ENCODE measurements at places on chromosomes 16 and 17.

DNA sequence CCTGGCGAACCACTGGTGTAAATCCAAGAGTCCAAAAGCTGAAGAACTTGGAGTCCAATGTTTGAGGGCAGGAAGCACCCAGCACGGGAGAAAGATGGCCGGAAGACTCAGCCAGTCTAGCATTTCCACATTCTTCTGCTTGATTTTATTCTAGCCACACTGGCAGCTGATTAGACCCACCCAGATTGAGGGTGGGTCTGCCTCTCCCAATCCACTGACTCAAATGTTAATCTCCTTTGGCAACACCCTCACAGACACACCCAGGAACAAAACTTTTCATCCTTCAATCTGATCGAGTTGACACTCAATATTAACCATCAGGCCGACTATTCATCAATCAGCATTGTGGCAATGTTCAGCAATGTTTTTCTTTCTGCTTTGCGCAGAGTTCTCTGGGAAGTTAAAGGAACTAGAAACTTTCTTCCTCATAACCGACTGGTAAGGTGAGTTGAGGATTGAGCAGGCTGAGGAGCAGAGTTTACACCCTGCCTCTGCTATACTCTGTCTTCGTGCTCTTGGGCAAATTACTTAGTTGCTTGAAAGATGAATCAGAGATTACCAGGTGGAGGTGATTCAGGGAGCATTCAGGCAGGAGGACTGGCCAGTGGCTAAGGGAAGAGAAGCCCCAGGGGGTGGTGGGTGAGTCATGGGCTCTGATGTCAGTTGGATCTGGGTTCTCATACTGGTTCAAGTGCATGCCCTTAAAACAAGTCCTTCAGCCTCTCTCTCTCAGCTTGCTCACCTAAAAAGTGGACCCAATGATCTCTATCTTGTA, 28.2 kb upstream of the BRD7 start:
- DNase-seq, result no peak

DNA sequence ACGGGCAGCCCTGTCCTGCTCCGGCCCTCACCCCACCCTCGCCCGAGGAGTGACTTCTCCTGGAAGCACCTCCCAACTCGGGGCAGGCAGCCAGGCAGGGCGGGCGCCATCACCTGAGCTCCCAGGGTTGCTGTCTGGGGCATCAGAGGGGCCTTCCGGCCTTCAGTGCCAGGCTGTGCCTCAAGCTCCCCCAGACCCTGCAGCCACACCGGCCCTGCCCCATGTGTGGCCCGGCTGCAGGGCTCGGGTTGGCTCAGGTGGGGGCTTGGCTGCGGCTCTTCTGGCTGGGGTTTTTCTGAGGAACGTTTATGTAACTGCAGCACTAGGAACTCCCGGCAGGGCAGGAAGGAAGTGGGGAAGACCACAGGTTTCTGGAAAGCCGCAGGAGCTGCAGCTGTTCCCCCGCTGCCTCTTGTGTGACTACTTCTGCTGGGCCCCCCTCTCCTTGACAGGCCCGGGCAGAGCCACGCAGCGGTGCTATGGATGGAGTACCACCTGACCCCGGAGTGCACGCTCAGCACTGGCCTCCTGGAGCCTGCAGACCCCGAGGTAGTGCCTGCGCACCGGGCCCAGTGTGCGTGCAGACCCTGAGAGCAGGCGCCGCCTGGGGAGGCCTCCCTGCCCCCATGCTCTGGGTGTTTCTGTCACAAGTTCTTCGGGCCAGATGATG, 45.6 kb downstream of the PRMT7 start:
- no peak for DNase-seq

GRCh38 chr17:75565066-75565465, 22.5 kb upstream of the MYO15B start:
- no peak for DNase-seq

- DNase-seq, result no peak
These were observed 105.4 kb upstream of the TBX2 start for GRCh38 chr17:61294286-61294685.

- DNase-seq, result no peak
These were observed 48.7 kb upstream of the FOXJ1 start for GRCh38 chr17:76189741-76190140.

DNA sequence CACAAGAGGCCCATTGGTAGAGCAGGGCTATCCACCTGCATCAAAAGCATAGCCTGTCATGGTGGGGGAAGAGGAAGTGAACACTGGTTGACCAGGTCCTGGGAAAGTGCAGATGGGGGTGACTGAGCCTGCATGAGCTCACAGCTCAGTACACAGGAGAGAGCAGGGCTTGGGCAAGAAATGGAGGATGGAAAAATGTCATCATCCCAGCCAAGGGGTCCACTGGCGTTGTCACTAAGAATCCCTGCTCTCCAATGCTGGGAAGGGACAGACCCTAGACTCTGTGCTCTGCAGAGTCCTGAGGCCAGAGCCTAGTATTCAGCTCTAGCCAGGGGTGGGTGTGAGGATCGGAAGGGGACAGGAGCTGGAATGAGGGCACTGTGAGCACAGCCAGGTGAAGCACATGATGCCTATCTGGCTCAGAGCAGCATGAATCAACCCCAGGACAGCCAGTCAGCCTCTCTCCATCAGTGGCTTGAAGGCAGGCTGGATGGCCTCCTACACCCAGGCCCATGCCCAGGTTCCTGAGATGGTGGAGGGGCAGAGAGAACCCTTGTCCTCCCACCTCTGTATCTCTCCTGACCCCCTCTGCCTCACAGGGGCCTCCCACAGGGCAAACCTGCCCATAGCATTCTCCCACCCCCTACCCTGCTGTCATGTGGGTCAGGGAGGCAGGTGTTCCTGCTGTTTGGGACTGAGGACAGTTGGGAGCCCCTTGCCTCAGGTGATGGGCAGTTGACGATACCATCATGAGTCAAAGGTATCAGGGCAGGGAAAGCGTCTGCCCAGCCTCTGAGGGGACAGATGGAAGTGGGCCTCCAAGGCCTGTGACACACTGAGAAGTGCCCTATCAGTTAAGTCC, 13.8 kb upstream of the CTCF start:
- DNase-seq, result no peak

- no peak for DNase-seq
These were observed 583.1 kb upstream of the SALL1 start for GRCh38 chr16:51734220-51734619.

- no peak for DNase-seq
These were observed 173.0 kb upstream of the TOM1L1 start for GRCh38 chr17:54727624-54728023.

DNA sequence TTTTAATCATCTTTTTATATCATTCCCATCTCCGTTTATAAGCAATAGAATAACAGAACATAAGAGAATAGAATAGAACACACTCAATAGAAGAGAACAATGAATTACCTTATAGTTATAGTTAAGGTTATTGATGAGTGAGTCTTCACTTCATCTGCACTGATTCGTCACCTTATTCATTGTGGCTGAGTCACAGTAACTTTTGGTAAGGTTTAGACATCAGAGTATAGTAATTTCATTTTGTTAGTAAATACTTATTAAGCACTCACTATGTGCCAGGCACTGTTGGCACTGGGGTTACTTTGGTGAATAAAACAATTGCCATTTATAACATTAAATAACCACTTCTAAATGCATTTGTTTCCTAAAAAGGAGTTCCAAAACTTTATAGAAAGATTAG, 22.5 kb downstream of the PHKB start:
- DNase-seq, result no peak

GRCh38 chr17:82168568-82168967, 44.1 kb downstream of the CCDC57 start:
- DNase-seq, result no peak

- no peak for DNase-seq
These were observed 70.7 kb downstream of the OMG start for GRCh38 chr17:31226373-31226772.

- DNase-seq, result no peak
These were observed 7.3 kb downstream of the PMFBP1 start for GRCh38 chr16:72164691-72165090.

GRCh38 chr17:31413874-31414549, 22.5 kb downstream of the RAB11FIP4 start:
- DNase-seq, result no peak

GRCh38 chr16:88456356-88457292, 3.5 kb downstream of the ZFPM1 start:
- no peak for DNase-seq

GRCh38 chr16:64240586-64240985, 881.3 kb downstream of the CDH11 start:
- DNase-seq, result no peak

- DNase-seq, result no peak
These were observed 5.5 kb downstream of the SPNS2 start for GRCh38 chr17:4504188-4504587.

DNA sequence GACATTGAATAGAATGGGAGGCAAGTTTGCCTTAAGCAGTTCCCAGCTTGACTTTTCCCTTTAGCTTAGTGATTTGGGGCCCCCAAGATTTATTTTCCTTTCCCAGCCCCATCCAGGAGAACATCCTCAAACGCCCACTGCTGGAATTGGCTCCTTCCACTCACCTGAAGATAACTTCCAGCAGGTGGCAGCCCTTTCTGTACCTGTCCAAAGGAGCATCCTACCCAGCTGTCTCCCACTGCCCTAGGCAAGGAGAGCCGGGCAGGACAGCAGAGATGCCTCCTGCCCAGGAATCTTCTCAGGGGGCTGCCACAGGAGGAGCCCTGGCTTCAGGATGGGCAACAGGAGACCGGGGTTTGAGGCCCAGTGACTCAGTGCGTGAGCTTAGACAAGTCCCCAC, 6.4 kb downstream of the CACNG5 start:
- DNase-seq, result no peak

- no peak for DNase-seq
These were observed 203.8 kb upstream of the HSBP1 start for GRCh38 chr16:83603723-83604570.

GRCh38 chr17:75719732-75720131, 1.5 kb upstream of the ITGB4 start:
- DNase-seq, result no peak

DNA sequence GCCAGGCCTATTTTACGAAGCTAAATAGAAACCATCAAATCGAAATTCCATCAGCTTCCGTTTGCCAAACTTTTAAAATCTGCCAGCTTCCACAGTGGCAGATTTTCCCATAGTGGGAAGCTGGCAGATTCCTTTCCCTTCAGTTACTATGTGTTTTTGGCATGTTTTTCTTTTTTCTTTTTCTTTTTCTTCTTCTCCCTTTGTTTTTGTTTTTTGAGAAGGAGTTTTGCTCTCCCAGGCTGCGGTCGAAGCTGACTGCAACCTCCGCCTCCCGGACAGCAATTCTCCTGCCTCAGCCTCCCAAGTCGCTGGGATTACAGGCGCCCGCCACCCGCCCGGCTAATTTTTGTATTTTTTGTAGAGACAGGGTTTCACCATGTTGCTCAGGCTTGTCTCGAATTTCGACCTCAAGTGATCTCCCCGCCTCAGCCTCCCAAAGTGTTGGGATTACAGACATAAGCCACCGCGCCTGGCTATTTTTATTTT, 684 bp upstream of the CWC25 start:
- no peak for DNase-seq

- DNase-seq, result no peak
These were observed 454.8 kb upstream of the CDH11 start for GRCh38 chr16:65576631-65577030.

DNA sequence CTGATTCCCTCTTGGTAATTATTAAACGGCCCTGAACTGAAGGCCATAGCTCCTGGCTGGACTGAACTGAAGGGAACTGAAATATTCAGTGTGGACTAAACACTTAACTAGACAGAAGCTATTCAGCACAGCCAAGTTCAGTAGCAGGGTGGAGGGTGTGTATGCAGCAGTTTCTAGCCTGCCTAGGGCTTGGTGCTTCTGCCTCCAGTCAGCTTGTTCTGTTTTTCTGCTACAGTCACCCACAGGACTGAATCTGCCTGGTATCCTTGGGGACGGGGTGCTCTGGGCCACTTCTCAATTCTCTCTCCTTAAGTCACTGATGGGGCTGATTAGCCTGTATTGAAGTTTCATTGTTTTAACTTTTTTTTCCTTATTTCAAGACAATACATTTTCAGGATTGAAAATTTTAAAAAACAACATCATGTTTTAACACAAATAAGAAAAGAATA, 77.1 kb downstream of the WWP2 start:
- DNase-seq, result no peak
